ENCODE measurements at places on chromosomes 7 and 10. TPM values are rescaled to one million over a fixed set of nuclear protein-coding genes. Genes with fewer than 3 reads are reported as not detected.

TMEM236 gene
- polyA plus RNA-seq: 0.67 TPM

TMEM139 gene
- not detected for polyA plus RNA-seq

GRCh38 chr7:25781704-25782103 lies 370.3 kb upstream of the NFE2L3 start:
- DNase-seq: no peak

GRCh38 chr7:112271162-112271561 lies 64.7 kb downstream of the ZNF277 start:
- no peak for DNase-seq

AP3M1 gene
- 44.7 TPM for polyA plus RNA-seq

TMEM176A gene
- 18.6 TPM for polyA plus RNA-seq

GRCh38 chr7:43004082-43004481 lies 71.9 kb downstream of the MRPL32 start:
- no peak for DNase-seq

DNA sequence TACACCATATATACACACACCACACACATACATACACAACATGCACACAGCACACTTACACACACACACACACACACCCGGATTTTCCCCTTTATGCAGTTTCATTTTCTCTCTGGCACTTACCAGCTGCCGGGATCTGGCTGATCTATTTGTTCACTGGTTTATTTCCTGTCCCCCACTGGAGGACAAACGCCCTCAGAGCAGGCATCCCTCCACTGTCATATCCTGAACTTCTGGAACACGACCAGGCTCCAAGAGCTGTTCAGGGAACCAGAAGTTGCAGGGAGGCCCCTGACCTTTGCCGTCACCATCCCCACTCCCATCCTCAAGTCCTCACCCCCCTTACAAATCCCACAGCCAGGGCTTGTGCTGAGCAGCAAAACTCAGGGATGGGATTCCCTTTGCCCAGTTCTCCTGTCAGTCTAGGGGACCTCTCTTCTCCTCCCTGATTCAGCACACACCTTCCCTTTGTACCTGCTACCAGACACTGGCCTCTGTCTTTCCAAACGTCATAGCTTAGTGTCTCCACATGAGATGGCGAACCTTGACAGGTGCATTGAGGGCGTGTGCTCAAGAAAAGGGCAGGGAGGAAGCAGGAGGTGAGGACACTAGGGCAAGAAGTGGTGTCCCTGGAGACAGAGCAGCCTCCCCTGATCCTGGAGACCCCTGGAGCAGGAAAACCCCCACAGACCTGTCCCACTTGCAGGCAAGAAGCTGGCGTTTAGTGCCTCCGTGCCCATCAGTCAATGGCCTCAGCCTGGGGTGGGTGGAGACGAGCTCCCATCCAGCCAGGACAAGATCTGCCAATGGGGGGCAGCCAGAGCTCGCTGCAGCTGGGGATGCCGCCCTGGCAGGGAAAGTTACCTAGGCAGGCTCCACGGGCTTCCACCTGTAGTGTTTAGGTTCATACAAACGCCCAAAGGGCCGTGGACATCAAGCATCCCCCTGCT lies 12.7 kb upstream of the DOCK1 start:
- DNase-seq: no peak

DNA sequence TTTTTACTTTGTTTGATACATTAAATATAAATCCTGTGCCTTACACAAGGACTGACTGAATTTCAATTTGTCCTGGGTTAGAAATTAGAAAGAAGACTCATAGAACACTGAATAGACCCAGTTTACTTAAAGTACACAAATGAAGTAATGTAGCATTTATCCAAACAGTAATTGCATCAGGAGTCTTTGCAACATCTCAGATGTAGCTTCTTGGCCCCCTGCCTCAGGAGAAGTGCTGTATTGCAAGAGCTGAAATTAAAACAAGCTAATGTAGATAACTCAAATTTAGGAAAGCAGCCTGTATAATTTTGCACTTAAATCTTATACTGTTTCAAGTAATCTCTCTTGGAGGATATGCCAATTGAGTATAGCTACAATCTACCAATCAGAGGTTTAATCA lies 54.3 kb upstream of the KCND2 start:
- DNase-seq: no peak

DNA sequence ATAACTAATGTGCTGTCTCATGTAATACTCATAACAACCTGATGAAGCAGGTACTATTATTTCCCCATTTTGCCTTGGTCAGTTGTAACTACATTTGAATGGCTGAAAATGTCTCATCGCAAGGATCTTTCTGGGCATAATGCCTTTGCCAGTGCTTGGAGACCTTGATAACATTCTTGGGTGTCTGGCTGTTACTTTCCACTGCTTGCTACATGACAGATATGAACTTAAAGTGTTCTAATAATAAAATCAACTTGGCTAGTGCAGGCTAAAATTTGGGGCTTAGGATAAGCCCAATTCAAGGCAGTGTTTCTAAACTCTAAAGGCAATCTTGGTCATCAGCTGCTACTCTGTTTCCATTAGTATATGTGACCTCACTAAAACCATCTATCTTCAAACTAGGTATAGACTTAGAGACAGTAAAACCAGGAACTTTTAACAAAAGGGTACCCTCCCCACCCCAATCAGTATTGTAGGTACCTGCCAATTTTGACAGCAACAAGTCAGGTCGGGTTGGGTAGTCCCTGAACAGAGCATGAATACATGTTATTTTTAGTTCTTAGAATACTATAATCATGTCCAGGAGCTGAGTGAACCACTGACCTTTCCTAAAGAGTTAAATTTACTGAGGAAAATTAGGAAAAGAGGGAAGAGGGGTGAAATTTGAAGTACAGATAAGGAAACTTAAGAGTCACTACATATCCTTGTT lies 68.2 kb upstream of the AHR start:
- no peak for DNase-seq

DNA sequence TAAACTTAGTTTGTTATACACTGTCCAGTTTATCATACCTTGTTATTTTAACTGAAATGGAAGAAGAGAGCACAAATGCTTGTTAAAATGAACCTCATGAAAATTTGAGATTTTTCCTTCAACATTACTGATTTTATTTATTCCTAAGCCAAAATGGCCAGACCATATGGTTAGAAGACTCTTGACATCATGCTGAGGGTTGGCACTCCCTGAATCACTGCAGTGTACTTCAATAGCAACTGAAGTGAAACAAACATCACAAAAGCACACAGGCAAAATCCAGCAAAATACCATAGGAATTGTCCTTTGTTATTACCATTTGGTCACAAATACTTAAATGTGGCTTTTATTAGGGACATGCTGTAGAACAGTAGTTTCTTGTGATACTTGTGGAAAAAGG lies 347.8 kb downstream of the NXPH1 start:
- no peak for DNase-seq

Data from muscle of arm (tissue), 14 donors.